ENCODE measurements at places on chromosomes 2 and 18.

GRCh38 chr2:61255580-61256437, 93.8 kb downstream of the C2orf74 start:
- no peak for DNase-seq

GRCh38 chr2:169822785-169823392, 1.8 kb downstream of the METTL5 start:
- DNase-seq, result no peak

- DNase-seq, result no peak
These were observed 99.6 kb upstream of the THSD7B start for GRCh38 chr2:136665736-136666135.

- no peak for DNase-seq
These were observed 142.5 kb downstream of the FMNL2 start for GRCh38 chr2:152477347-152478092.

GRCh38 chr2:190121971-190122370, 59.4 kb upstream of the MSTN start:
- DNase-seq, result no peak

- DNase-seq, result no peak
These were observed 69.2 kb upstream of the MTIF2 start for GRCh38 chr2:55338268-55338667.

DNA sequence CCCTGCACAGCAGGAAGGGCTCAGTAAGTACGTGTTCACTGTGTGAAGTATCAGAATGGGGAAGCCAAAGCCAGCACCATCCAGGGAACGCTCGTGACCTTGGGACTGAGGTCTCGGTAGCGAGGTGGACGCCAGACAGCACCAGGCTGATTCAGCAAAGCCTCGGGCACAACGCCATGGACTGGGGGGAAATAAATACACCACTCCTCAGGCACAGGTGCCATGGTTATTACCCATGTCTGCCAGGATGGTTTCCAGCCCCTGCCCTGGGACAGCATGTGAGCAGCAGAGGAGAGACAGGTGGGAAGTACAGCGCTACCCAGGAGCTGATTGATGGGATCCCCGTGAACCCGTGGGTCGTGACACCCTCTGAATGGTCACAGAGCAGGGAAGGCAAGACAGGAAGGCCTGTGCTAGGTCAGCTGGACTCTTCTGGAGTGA, 53.0 kb downstream of the REEP1 start:
- DNase-seq, result no peak

- no peak for DNase-seq
These were observed 67.8 kb downstream of the COA5 start for GRCh38 chr2:98540536-98540935.

DNA sequence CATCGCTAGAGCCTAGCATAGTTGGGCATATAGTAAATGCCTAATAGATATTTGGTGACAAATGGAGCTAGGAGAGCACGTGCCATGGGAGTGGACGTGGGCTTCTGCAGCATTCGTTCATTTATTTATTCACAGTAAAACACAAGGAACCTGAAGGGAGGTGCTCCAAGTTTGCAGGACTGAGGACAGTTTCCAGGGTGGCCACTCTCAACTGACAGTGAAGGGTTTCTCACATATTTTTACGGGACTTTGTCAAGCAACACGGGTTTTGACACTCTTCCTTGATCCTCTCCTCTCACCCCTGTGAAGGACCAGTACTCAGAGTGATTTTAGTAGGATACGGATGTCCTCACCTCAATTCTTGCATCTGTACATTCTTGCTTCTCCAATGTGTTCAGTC, 135.0 kb upstream of the TTC39C start:
- no peak for DNase-seq

DNA sequence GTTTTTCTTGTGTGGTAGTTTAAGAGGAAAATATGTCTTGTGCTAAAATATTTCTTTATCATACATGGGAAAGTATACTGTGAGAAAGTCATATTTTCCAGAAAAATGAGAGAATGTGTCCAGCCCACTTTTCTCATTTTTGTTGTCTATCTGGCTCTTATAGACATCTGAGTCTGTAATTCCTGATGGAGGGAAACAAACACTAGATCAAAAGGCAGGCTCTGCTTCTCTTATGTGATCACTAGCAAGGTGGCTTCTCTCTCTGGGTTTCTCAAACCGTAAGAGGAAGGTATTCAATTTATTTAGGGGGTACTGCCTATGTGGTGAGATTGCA, 40.0 kb upstream of the PEX13 start:
- DNase-seq, result no peak

GRCh38 chr18:40133253-40133652, 1821.8 kb upstream of the PIK3C3 start:
- DNase-seq, result no peak

GRCh38 chr2:172905937-172906811, 169.5 kb upstream of the MAP3K20 start:
- no peak for DNase-seq

GRCh38 chr2:227886149-227886548, 14.7 kb downstream of the DAW1 start:
- no peak for DNase-seq

- DNase-seq, result no peak
These were observed 59.8 kb downstream of the KCTD1 start for GRCh38 chr18:26488417-26489009.

DNA sequence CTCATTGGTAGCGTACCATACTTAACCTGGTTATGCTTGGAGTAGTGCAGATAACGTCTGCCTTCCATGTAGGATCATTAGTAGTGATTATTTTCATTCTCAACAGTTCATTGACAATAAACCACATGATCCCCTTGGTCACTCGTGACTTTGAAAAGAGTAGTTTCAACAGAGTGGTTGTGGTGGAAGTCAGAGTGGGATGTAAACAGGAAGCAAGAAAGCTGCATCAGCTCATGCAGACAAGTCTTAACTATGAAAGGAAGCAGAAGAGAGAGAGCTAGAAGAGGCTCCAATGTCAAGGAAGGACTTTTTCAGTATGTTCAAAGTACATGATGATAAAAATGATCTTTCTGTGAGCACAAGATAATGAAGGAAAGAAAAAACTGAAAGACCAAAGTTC, 287.4 kb downstream of the MBD2 start:
- DNase-seq, result no peak

- DNase-seq, result peak; percentile 53
These were observed 667 bp downstream of the TRIB2 start for GRCh38 chr2:12717191-12718014.

GRCh38 chr2:238703436-238703835, 144.4 kb upstream of the TWIST2 start:
- DNase-seq, result no peak

DNA sequence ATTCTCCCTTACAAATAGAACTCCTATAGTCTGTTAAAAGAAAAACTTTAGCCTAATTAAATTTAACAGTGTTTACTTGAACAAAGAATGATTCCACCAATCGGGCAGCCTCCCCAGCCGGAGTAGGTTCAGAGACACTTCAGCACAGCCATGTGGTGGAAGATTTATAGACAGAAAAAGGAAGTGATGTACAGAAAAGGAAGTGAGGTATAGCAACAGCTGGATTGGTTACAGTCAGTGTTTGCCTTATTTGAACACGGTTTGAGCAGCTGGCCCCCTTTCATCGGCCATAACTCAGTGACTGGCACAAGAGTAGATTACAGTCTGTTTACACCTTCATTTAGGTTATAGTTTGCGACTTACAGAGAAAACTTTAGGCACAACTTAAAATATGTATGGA, 2.1 kb upstream of the SKA1 start:
- no peak for DNase-seq

DNA sequence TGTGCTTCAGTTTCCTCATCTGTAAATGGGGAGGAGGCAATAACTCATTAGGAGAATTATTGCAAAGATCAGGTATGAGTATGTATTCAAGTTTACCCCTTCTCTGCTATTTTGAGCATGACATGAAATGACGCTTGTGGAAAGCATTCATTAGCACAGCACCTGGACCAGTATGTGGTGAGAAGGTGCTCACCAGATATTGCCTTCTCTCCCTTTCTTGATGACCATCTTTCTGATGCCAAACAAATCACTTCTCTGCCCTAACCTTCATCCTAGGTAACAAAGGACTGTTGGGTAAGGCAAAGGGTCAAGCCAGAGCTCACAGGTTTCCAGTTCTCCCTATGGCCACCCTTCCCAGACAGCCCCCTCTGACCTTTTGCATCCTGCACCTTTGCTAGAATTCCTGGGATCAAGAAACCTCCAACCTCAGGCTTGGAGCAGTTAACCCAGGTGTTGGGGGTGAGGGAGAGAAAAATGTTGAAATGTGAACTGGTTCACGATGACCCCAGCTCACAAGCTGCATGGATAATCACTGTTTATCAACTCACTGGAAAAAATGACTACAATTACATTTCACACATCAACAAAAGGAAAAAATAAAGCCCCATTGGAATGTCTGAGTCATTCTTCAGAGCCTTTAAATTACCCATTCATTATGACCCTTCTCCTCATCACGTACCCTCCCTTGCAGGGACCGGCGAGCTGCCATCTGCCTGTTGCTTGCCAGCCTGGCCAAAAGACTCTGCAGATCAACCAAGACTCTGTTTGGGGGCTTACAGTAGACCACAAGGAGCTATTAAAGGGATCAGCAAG, 41.6 kb downstream of the LBH start:
- no peak for DNase-seq

GRCh38 chr2:19769513-19769912, 132.3 kb downstream of the TTC32 start:
- DNase-seq, result no peak

- DNase-seq, result no peak
These were observed 6.4 kb upstream of the ATP9B start for GRCh38 chr18:79062806-79063205.

- DNase-seq, result no peak
These were observed 11.7 kb upstream of the ITSN2 start for GRCh38 chr2:24372033-24372432.

GRCh38 chr18:69705987-69706386, 241.7 kb downstream of the CD226 start:
- no peak for DNase-seq

- DNase-seq, result no peak
These were observed 36.2 kb downstream of the HAT1 start for GRCh38 chr2:171958475-171958874.

GRCh38 chr2:46913471-46914381, 1.9 kb downstream of the MCFD2 start:
- DNase-seq, result no peak

DNA sequence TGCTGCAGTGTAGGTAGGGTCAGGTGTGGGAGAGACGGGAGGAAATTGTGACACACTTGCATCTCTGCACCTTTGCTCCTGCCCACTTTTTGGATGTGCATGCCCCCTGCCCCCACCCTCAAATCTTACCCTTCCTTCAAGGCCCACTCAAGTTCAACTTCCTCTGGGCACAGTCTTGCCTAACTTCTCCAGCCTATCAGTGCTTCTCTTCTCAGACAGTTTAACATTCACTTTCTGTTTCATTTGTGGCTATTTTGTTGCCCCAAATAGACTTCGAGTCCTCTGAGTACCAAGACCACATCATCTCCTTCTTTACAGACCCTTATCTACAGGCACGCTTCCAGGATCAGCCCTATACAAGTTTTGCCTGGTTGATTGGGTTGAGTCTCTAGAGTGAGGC, 2.7 kb downstream of the ST8SIA5 start:
- peak; percentile 12 for DNase-seq

- DNase-seq, result no peak
These were observed 898.1 kb downstream of the EPHA4 start for GRCh38 chr2:220674033-220674432.

DNA sequence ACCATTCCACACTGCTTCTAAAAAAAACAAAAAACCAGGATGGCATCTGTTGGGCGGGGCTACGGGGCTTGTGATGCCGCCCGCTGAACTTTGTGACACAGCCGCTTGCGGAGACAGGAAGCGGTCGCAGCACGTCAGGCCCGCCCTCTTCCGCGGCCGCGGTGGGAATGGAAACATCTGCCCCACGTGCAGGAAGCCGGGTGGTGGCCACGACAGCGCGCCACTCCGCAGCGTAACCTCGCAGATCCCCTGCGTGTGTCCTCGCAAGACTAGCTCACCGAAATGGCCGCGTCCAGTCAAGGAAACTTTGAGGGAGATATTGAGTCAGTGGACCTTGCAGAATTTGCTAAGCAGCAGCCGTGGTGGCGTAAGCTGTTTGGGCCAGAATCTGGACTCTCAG, 168.5 kb downstream of the SUCLG1 start:
- no peak for DNase-seq

- no peak for DNase-seq
These were observed 129.6 kb downstream of the GALNT14 start for GRCh38 chr2:31008561-31009114.

DNA sequence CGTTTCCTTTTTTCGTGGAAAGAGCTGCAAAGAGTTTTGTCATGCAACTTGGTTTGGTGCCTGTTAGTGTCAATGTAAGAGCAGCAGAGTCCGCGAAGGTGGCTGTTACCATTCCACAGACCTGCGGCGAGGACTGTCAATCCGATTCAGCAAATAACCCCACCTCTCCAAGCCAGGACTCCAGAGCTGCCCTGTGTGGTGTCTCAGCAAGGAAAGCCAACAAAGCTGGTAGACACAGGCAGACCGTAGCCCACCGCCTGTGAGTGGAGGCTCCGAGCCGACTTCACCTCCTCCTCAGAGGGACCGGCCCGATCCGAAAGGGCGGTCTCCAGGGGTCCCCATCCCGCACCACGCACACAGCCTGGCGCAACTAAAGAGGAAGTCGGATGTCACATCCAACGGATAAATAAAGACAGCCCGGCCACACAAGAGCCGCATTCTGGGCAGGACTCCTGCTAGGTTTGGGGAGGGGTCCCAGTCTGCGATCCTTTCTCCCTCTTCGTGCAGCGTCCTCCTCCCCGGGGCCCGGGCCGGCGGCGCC, 819 bp downstream of the ANKRD44 start:
- DNase-seq, result peak; percentile 10

DNA sequence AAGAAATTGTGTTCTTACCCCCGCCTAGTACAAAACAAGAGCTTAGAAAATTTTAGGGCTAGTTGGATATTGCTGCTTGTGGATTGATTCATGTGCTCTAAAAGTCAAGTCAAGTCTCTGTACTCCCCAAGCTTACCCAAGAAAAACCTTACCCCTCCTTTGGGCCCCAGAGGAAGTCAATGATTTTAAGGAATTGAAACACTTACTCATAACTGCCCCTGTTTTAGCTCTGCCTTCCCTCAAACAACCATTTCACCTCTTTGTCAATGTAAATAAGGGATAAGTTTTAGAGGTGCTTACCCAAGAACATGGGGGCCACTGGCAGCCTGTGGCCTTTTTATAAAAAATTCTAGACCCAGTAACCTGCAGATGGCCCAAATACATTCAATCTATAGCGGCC, 136.6 kb upstream of the RMP24 start:
- DNase-seq, result no peak

DNA sequence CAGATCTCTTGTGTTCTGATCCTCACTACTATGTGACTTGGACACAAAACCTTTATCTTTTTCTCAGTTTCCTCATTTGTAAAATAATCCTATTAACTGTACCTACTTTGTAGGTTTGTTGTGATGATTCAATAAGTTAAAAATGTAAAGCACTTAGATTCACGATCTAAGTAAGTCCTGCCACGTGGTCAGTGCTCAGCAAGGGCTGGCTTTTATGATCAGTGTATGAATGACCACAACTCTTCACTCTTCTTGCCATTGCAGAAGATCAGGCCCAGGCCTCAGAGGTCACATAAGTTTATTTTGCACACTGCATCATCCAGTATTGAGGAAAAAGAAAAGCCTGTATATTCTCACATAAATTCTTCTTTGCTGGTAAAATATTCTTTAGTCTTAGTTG, 1192.5 kb upstream of the ACVR2A start:
- DNase-seq, result no peak

- DNase-seq, result no peak
These were observed 150.1 kb downstream of the GLI2 start for GRCh38 chr2:120885749-120886148.
